Tongue (tissue), 3 donors: ENCODE measurements at places on chromosomes 3 and 15.

- peak; percentile 78 for DNase-seq
Observed at GRCh38 chr3:160755776-160756304, at the start of gene PPM1L. Gene PPM1L (plus strand): TSS chr3:160756231.

- DNase-seq = no peak
Observed at GRCh38 chr3:130789782-130790322, 43.2 kb upstream of the PIK3R4 start.

- no peak for DNase-seq
Observed at GRCh38 chr3:173398111-173398479, 551 bp downstream of the NLGN1 start.

GRCh38 chr3:105868431-105868741 is 426 bp downstream of the CBLB start:
- peak; percentile 80 for DNase-seq

- no peak for DNase-seq
Observed at GRCh38 chr15:33894193-33894592, 74.1 kb upstream of the CHRM5 start.

DNA sequence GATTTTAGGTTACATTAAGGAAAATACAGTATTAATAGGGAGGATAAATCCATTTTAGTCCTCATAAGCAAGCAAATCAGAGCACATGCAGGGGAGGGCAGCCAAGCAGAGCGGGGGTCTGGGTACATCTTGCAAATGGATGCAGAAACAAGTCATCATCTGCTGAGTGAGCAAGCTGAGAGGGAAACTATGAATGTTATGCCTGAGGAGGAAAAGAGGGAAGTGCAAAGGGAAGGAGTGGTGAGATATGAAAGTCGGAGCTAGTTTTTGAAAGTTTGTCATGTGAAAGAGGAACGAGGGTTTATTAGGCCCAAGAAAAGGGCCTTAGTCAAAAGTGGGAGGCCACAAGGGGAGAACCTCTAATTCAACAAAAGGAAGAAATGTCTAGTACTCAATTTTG is 15.4 kb downstream of the PTX3 start:
- no peak for DNase-seq

GRCh38 chr3:15318661-15319060 is 13.7 kb downstream of the SH3BP5 start:
- no peak for DNase-seq

GRCh38 chr3:48820612-48821324 is 26.9 kb downstream of the PRKAR2A start:
- DNase-seq = peak; percentile 19

GRCh38 chr15:93049914-93050578 is 39.0 kb downstream of the RGMA start:
- no peak for DNase-seq

DNA sequence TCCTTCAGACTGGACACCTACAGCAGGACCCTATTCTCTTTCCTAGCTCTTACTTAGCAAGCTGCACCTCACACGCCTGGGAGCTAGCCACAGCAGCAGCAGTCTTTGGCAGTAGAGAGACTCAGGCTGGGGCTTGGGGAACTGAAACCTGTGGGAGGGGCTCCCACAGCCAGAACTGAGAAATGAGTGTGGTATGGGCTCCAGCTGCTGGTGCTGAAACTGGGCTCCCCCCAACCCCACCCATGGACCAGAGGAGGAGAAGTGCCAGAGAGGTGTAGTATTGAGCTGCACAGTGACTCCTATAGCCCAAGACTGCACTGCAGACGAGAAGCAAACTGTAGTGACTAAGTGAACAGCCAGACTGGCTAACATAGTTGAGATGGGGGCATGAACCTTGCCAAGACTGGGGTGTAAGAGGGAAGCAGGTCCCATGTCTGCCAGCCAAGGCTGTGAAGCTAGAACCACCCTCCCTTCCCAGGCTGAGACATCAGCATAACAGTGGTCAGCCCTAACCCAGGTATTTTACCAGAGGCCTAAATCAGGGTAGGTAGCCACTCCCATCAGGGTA is 62.5 kb downstream of the MYO5A start:
- peak; percentile 13 for DNase-seq

GRCh38 chr15:43253431-43254403 is 13.0 kb downstream of the TGM5 start:
- DNase-seq = no peak

GRCh38 chr3:53763353-53763752 is 82.9 kb downstream of the CHDH start:
- DNase-seq = no peak

GRCh38 chr15:88187195-88187594 is 69.3 kb downstream of the NTRK3 start:
- peak; percentile 22 for DNase-seq

DNA sequence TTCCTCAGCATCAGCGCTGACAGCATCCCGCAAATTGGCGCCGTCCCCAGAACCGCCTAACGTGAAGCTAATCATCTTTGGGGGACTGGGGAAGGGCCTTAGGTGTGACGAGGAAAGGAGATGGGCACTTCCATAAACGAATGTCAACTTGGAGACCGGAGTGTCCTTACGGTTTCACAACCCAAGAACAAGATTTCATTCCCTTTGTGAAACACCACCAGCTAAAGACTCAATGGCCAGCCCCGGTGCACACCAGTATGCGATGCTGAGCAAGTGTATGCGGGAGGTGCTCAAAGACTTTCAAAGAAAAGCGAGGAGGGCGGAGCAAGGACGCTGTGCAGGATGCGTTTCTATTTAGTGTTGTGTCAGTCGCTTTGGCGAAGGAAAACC is 759 bp upstream of the TTBK2 start:
- no peak for DNase-seq

DNA sequence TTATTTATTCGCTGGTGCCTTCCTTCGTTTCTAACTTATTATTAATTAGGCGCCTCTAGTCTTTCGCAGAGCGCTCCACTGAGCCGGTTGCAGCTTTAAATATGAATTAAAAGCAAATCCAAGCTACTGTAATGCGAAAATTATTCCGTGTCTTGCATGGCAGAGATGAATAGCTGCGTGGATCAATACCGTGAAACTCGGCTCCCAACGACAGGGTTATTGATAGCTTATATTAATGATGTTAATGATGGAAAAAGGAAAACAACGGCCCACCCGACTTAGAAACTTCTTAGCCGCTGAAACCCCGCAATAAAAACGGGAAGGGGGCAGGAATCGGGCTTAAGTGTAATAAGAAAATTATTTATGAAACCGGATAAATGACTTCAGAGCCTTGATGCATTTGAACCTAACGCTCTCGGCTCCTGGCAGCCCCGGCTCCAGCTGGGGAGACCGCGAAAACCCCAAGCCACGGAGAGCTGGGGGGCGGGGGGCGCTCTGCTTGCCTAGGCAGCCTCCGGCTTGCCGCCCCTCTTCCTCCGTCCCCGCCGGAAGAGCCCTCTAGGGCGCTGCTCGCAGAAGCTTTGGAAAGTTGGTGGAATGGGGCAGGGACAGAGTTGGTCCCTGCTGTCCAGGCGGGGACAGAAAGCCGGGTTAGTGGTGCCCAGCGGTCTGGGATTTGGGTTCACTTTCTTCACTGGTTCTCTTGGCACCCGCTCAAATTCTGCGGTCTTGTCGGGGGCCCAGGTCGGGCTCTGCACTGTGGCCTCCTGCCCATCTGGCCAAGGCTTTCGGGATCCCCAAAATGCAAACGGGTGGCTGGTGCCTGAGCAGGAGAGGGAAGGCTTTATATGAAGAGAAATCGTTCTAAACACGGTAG is 7.7 kb upstream of the ONECUT1 start:
- DNase-seq = no peak

- no peak for DNase-seq
Observed at GRCh38 chr3:4778119-4778518, 201.1 kb upstream of the BHLHE40 start.

DNA sequence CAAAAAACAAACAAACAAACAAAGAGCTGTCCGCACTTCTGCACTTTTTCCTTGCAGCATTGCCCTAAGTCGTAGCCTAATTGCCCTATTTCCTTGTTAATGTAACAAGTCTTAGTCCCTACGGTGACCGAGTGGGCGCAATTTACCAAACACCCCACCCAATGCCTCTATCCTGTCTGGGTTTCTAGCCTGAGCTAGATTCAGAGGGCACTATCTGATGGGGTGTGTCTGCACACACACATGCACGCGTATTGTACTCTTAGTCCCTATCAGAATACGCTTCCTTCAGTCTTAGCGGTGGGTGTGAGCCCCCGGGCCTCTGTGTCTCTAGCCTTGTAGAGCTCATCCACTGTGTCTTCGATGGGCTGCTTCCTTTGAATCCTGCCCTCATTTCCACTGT is 125.9 kb upstream of the DLG1 start:
- no peak for DNase-seq

GRCh38 chr15:45107941-45108630 is 5.9 kb downstream of the DUOX2 start:
- no peak for DNase-seq

DNA sequence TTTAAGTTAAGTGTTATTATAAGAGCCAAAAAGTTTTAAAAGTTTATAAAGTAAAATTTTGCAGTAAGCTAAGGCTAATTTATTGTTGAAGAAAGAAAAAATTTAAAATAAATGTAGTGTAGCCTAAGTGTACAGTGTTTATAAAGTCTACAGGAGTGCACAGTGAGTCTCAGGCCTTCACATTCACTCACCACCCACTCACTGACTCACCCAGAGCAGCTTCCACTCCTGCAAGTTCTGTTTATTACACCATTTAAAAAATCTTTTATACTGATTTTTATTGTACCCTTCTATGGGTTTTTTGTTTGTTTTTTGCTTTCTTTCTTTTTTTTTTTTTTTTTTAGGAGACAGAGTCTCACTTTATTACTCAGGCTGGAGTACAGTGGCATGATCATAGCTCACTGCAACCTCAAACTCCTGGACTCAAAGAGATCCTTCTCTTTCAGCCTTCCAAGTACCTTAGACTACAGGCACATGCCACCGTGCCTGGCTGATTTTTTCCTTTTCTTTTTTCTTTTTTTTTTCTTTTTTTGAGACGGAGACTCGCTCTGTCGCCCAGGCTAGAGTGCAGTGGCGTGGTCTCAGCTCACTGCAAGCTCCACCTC is 25.9 kb downstream of the CSTA start:
- DNase-seq = no peak

DNA sequence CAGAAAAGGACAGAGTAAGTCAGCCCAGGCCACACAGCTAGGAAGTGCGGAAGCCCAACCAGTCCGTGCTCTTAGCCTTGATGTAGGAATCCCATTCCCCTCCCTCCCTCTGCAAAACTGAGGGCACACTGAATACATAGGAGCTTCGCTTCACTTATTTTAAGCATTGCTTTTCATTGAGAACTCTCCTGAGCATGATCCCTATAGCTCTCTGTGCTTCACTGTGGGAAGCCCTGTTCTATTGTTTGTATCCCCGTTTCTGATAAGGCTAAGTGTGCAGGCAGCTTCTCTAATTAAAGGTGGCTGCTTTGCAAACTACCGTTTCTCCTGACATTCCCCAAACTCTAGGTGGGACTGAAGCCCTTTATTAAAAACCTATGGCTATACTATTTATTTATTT is 29.9 kb downstream of the IL5RA start:
- DNase-seq = no peak

DNA sequence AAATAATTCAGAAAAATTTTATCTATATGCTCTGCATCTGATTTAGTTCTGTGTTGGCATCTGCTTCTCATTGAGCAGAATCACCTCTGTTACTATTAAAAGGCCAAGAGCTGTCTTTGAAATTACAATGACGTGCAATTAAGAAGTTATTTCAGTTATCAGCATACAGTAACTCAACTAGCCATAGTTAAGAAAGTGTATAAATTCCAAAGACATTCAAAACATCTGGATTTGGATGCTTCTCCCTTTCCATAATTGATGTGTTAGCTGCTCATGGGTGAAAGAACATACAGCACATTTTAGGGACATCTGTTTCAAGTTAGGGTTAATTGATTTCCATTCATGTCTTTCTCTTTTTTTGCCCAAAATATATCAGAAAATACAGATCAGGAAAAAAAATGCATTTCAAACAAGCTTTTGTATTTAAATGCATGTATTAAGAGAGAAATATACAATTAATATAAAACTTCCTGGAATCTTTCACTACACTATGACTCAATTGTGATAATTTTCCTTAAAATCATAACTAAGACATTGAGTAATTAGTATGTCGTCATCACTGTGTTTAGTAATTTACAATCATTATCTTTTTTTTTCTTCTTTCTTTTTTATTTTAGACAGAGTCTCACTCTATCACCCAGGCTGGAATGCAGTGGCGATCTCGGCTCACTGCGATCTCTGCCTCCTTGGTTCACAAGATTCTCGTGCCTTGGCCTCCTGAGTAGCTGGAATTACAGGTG is 82.7 kb upstream of the MBNL1 start:
- DNase-seq = peak; percentile 16

- no peak for DNase-seq
Observed at GRCh38 chr3:136671921-136672320, 80.3 kb downstream of the STAG1 start.

GRCh38 chr3:11721479-11721878 is 77.8 kb upstream of the VGLL4 start:
- DNase-seq = peak; percentile 21

GRCh38 chr3:190514413-190515153 is 698 bp downstream of the IL1RAP start:
- DNase-seq = peak; percentile 61

GRCh38 chr3:177197727-177198460 is 612 bp upstream of the TBL1XR1 start:
- DNase-seq = no peak

DNA sequence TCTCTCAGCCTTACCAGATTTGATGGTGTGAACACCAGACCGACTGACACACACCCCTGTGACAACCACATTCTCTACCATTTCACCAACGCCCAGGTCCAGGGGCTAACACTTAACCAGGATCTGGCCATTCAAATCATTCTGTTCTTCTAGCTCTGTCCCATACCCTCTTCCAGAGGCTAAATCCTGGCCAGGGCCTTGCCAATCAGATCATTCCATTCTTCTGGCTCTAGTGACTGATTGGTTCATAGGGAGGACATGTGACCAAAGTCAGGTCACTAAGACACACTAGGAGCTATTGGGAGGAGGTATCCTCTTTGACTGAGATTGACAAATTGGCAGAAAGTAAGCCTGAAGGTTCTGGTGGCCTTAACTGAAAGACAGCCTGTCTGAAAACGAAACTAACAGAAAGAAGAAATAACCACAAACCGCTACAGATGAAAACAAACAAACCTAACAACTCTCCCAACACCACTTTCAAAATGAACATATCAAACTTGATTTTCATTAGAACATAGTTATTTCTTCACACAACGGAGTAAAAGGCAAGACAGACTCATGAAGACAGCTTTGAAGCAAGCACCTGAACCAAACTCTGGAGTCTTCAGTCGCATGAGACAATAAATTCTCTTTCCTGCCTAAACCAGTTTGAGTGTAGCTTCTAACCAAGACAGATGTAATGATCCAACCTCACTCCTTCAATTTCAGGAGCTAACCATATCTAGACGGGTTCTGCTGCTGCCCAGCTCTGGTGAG is 68.5 kb downstream of the TRANK1 start:
- no peak for DNase-seq
